ENCODE measurements at places on chromosomes 6 and 20.

DNA sequence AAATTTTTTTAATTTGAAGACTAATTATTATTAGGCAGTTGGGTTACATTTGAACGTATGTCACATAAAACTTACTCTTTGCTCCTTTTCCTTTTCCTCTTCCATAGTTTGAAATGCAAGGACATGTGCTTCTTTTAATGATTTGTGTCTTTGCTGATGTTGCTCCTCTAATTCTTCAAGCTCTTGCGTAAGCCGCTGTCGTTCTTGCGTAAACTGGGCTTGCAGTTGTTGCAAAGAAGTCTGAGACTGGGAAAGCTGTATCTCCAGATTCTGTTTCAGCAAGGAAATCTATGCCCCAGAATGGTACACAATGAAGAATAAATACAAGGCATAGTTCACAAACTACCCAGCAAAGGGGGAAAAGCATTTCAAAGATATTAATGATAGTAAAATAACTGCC, 45.1 kb upstream of the MCM9 start:
- no peak for DNase-seq

- DNase-seq: no peak
These were observed 116.8 kb downstream of the MAFB start for GRCh38 chr20:40572251-40572650.

DNA sequence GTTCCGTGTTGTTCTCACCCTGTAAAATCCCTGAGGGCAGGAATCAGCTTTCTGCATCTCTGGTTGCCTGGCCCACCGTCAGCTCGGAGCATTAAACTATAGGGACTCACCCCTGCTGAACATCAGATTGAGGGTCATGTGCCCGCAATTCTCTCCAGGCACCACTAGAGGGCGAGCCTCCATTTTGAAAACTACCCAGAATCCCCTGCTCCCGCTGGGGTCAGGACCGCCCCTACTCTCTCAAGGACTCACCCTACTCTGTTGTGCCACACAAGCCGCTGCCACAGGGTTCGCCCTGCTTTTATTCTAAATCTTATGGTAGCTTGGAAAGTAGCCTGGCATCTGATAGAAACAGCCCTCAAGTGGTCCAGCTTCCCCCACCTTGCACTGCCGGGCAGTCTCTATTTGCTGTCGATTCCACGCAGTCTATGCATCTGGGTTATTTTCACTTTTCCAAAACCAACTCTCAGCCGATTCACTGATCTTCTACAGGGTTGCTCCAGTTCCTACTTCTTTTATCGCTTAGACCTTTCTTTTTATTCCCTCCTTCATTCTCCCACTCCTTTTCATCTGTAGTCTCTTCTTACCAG, 244.1 kb upstream of the QKI start:
- no peak for DNase-seq

DNA sequence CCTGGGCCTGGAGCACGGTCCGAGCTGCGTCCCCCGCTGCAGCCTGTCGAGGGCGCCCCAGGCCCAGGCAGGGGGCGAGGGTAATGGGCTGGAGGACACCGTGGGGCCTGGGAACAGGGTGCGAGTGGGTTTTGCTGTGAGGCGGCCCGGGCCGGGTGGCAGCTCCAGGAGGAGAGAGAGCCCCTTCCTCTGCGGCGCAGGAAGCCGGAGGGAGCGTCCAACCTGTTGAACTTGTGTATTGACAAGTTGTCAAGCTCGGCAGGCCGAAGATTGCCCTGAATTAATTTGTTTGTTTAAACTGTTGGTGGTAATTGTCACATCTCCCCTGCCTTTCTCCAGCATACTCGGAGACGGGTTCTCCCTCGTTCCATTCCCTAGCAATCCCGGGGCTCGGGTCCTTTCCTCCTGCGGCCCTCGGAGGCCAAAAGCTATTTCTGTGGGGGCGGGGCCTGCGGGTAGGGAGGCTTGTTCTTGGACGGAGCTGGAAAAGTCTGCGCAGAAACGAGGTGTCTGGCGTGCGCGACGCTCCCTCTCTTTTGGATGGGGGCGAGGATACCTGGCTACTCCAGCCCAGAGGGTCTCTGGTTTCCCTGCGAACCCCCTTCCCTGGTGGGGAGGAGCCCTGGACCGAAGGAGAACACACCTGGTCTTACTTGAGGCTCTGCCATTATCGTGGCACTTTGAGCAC, 9.9 kb downstream of the NR2E1 start:
- no peak for DNase-seq

DNA sequence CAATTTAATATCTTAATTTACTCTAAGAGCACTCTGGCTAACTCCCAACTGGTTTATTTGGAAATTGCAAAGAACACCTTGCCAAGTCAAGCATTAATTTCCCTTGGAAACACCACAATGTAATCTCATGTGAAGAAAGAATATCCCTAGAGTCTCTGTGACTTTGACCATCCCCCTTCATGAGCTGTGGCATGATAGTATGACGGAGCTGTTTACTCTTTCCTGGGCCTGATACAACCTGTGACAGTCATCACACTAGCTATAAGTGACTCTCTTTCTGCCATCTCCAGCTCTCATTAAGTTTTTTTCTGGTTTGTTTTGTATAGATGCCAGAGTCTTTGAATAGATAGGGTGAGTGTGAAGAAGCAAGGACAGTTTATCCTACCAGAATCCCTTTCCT, 470.3 kb upstream of the JARID2 start:
- no peak for DNase-seq

- DNase-seq: no peak
These were observed 101.9 kb downstream of the LRFN2 start for GRCh38 chr6:40485300-40485699.

DNA sequence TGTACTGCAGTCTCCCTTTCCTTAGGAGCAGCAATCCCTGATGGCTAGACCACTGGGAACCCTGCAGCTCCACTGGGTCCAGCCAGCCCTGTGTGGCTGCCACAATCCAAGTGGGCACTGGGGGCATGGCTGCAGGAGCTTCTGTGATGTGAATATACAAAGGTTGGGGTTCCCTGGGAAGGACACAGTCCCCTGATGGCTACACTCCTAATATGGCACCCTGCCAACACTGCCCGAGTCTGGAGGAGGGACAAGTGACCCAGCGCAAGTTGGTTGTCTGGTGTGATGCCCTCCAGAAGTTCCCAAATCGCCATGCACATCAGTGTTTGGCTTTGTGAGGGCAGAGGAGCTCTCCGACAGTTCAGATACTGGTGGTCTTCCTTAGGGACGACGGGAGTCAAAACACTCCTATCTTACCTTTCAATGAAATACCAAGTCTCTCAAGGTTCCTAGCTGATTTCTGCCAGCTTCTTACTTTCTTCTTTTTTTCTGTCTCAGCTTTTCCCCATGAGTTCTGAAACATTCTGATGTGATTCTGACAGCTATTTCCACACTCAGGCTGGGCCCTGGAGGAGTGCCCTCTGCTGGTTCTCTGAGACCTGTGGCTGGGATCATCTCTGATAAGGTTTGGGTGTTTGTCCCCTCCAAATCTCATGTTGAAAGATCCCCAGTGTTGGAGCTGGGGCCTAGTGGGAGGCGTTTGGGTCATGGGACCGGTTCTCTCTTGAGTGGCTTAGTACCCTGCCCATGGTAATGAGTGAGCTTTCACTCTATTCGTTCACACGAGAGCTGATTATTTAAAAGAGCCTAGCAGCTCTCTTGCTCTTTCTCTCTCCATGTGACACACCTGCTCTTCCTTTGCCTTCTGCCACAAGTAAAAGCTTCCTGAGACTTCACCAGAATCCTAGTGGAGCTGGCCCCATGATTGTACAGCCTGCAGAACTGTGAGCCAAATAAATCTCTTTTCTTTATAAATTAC, 15.5 kb upstream of the ZFP57 start:
- DNase-seq: no peak

DNA sequence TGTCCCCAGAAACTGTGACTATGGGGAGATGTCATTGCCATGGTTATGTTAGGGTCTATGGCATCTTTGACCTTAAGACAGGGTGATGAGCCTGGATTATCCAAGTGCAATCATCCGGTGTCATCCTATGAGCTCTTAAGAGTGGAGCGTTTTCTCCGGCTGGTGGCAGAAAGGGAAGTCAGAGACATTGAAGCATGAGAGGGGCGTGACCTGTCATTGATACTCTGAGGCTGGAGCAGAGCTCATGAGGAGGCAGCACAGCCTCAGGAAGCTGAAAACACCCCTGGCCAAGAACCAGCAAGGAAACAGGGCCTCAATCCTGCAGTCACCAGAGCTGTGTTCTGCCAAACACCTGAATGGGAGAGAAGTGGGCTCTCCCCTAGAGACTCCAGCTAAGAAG, 59.6 kb downstream of the ANKRD60 start:
- no peak for DNase-seq

- DNase-seq: no peak
These were observed 37.9 kb upstream of the FUCA2 start for GRCh38 chr6:143549221-143549948.

GRCh38 chr6:115899730-115900282, 160.9 kb downstream of the FRK start:
- no peak for DNase-seq

- DNase-seq: no peak
These were observed 77.7 kb upstream of the OLIG3 start for GRCh38 chr6:137571854-137572253.

DNA sequence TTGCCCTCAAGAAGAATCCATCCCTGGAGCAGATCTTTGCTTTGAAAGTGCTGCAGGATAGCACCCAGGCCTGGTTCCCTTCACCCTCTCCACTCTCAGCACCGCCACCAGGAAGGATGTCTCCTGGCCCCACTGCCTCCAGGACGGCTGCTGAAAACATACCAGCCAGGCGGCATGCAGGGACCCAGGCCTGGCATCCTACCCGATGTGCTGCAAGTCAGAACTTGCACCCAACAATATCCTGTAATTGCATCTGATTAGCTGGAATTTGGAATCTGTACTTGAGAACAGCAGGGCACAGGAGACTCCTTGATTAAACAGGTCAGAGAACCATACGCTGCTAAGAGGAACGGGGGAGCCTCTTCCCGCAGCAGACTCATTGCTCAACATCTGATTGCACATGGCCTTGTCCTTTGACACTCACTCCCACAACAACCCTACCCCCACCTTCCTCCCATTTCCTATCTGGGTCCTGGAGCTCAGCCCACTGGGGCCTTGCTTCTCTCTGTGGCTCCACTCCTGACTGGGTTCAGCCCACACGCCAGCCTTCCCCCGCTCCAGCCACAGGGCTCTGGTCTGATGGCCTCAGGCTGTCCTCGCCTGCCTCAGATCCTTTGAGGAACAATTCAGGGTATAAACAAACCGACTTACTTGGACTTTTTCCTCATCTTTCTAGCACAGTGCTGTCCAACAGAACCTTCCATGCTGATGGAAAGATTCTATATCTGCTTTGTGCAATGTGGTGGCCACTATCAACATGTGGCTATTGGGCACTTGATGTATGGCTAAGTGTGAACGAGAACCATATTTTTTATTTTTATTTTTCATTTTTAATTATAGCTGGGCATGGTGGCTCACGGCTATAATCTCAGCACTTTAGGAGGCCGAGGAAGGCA, 78.0 kb downstream of the FGD2 start:
- DNase-seq: peak; percentile 70

- DNase-seq: no peak
These were observed 328.8 kb downstream of the PHF3 start for GRCh38 chr6:63964366-63964765.

- DNase-seq: no peak
These were observed 312.6 kb downstream of the THBS2 start for GRCh38 chr6:168941036-168941435.

DNA sequence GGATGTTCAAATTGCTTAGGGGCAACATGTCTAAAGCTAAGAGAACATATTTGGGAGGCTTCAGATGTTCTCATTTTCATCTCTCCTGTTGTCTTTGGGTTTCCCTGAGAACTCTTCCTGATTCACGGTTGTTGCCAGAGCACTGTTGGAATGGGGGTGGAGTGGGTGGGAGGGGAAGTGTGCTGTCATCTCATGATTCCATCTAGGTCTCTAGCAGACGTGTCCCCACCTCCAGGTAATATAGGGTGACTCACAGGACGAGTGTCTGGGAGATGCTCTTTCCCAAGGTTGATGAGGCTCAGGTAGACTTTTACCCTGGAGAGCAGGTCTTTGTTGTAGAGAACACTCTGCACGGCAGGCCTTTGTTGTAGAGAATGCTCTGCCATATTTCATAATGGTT, 636.9 kb downstream of the QKI start:
- peak; percentile 55 for DNase-seq

DNA sequence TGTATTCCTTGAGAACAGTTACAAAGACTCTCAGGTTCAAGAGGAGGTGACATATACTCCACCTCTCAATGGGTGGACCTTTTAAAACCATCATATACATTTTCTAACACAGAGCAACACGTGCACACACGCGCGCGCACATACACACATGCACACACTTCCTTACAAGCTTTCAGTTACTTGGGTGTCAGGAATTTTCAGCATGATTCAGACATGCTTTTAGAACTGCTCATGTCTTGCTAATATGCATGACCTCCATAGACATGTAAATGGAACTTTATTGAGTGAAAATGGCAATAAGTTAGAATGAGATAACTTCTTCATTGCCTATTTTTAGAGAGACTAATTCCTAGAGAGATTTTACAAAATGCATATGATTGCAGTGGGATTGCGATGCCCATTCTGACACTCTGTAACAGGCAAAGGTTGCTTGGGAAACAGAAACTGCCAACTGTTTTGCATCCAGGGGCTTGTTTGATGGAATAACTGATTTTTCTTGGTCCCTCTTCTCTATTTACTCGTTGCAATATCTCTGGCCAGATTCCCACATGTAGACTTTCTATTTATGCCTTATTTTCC, 531.4 kb upstream of the RNF217 start:
- no peak for DNase-seq

- DNase-seq: no peak
These were observed 32.9 kb upstream of the TCF21 start for GRCh38 chr6:133855991-133856370.

DNA sequence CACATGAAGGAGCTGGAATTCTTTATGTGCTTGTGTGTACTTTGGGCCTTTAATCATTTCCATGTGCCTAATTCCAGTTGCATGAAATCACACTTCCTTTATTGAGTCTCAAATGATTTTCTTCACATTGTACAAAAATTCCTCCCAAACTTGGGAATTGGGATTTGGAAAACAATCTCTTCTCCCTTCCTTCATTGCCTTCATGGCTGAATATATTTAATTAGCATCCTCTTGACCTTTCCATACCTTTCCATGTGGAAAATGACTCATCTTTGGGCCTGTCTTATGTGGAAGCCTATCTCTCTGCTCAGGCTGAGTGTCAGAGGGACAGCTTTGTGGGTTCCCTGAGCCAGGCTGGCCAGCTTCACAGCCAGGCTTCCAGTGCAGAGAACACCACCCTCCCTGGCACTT, 33.0 kb upstream of the CDH4 start:
- no peak for DNase-seq
